ENCODE measurements at places on chromosomes 11 and 22.

DNA sequence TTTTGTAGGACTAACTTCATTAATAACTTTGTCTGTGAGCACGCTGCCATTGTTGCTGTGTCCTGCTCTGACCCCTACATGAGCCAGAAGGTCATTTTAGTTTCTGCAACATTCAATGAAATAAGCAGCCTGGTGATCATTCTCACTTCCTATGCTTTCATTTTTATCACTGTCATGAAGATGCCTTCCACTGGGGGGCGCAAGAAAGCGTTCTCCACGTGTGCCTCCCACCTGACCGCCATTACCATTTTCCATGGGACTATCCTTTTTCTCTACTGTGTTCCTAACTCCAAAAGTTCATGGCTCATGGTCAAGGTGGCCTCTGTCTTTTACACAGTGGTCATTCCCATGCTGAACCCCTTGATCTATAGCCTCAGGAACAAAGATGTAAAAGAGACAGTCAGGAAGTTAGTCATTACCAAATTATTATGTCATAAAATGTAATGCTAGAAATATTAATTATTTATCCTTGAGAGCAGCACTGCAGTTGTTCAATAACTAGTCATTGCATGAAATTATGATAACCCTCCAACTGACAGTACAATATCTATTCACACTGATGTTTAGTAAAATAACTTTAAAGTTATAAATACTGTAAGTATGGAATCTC, 46.4 kb upstream of the OR5D13 start:
- no peak overlapping the region for H3K4me3 ChIP-seq
- no peak for DNase-seq
- peaks cover 1% of the 10 kb centered on the region for H3K36me3 ChIP-seq
- no peak overlapping the region for H3K27ac ChIP-seq
- no peaks in the 10 kb centered on the region for H3K4me1 ChIP-seq

GRCh38 chr11:27848423-27848822, 148.2 kb upstream of the BDNF start:
- H3K4me3 ChIP-seq = no peak overlapping the region
- no peak for DNase-seq
- no peak overlapping the region for H3K27ac ChIP-seq
- no peaks in the 10 kb centered on the region for H3K4me1 ChIP-seq

GRCh38 chr11:122633219-122633829, 22.2 kb upstream of the UBASH3B start:
- no peaks in the 10 kb centered on the region for H3K36me3 ChIP-seq
- no peak overlapping the region for H3K27ac ChIP-seq
- H3K27me3 ChIP-seq = no peaks in the 10 kb centered on the region
- DNase-seq = no peak
- peaks cover 11% of the 10 kb centered on the region for H3K4me1 ChIP-seq
- no peak overlapping the region for H3K4me3 ChIP-seq

DNA sequence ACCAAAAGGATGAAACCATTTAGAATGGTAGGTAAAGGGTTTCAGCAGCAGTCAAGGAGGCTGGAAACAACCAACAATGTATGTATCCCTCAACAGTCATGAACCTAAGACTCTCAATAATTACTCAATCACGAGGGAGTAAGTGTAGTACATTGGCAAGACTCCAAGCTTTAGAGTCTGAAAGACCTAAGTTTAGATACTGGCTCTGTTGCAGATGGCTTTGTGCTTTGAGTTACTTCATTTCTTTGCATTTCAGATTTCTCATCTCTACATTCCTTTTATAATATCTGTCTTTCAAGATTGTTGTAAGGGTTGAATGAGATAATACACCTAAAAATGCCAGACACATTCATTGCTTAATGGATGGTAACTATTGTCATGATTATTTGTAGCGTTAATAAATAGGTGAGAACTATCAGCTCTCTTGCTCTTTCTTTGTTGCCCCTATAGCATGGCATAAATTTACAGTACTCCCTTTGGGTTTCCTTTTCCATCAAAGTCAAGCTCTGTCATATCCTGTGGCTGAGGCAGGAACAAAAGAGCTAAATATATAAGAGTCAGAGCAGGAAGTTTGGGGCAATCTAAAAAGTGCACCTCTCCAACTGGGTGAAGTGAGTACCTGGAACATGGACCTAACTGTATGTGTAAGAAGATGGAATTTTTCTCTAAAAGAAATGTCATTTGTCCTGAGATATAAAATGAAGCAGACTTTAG, 228.2 kb upstream of the ZC3H12C start:
- H3K4me1 ChIP-seq = no peaks in the 10 kb centered on the region
- H3K27ac ChIP-seq = no peak overlapping the region
- no peak for DNase-seq
- H3K27me3 ChIP-seq = no peaks in the 10 kb centered on the region

DNA sequence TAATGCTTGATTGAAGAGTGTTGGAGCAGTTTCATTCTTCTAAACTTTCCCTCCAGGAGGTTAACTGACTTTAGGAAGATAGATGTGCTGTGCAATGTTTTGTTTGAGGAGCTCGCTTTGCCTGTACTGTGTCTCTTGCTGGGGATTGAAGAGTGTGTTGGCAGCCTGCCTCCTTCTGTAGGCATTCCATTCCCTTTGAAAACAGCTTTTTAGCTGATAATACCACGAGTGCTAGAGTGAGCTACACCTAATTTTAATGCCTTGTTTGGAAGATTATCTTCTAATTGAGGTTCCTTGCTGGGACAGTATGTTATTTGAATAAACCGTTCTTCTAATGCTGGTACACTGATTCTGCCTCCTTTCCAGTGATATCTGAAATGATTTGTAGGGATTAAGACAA, 7.2 kb downstream of the DDX10 start:
- DNase-seq = no peak
- peaks cover 18% of the 10 kb centered on the region for H3K36me3 ChIP-seq
- no peak overlapping the region for H3K4me3 ChIP-seq
- no peaks in the 10 kb centered on the region for H3K27me3 ChIP-seq

DNA sequence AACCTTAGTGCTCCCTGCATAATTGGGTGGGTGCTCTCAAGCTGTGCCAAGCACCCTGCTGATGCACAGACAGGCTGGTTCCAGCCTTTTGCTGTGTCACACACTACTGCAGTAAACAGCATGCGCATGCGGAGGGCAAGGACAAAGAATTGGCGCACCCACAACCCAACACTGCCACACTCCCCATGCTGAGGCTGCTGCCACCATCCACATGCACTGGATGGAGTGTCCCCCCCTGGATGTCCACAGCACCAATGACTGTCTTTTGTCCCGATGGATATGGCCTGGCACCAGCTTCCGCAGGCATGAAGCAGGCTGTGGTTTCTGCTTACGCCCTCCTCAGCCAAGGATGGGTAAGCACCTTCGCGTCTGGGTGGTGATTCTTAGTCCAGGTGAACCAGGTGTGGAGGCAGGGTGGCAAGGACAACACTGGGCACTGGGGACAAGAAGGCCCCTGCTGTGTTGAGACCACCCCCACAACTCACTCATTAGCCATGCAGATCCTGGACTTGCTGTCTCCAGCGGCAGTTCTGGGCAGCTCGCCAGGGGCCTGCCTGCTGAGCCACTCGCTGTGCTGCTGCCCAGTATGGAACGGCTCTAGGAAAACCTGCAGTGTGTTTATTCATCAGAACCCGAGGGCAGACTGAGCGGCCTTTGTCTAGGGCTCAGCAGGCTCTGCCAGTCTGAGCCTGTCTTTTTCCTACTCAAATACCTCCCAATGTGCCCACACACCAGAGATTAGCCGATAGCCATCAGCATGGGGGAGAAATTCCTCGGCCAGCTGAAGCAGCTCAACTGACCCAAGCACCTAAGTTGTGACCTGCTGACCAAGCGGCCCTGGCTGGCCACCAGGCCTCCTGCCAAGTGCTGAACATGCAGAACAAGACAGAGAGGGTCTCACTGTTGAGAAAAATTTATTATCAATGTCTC, 8.2 kb upstream of the NAP1L4 start:
- peaks cover 24% of the 10 kb centered on the region for H3K36me3 ChIP-seq
- no peaks in the 10 kb centered on the region for H3K4me1 ChIP-seq
- H3K27ac ChIP-seq = no peak overlapping the region

DNA sequence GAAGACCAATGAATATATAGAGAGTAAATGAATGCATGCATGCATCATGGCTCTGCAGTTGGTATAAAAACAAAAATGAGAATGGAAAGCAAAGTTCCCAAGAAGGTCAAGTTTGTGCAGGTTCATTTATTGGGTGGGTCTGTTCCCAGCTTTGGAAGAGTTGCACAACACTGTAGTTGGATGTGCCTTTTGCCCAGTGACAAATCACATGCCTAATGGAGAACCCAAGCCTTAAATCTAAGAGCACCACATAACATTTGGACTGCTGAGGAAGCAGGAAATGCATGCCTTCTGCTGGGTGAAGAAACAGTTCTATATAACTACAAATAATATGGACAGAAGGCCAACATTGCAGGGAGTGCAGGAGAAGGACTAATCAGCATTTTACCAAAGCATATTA, 30.6 kb downstream of the PRCP start:
- H3K4me1 ChIP-seq = peaks cover 29% of the 10 kb centered on the region
- no peak overlapping the region for H3K4me3 ChIP-seq
- H3K27ac ChIP-seq = no peak overlapping the region
- no peak for DNase-seq
- no peaks in the 10 kb centered on the region for H3K27me3 ChIP-seq

DNA sequence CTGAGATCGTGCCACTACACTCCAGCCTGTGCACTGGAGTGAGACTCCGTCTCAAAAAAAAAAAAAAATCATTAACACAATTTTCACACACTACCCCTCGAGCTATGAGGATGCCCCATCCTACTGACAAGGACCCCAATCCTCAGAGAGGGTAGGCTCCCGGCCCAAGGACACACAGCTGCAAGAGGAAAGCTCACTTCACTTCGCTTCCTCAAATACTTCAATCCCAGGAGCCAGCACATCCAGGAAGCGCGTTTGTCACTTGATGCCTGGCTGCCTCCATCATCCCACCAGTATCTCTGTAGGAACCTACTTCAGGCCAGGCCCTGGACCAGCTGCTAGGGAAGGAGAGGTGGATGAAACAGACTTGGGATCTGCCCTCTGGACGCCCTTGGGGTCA, 144.0 kb downstream of the CRYBB2 start:
- no peaks in the 10 kb centered on the region for H3K27me3 ChIP-seq
- no peak overlapping the region for H3K4me3 ChIP-seq
- H3K4me1 ChIP-seq = peaks cover 21% of the 10 kb centered on the region

DNA sequence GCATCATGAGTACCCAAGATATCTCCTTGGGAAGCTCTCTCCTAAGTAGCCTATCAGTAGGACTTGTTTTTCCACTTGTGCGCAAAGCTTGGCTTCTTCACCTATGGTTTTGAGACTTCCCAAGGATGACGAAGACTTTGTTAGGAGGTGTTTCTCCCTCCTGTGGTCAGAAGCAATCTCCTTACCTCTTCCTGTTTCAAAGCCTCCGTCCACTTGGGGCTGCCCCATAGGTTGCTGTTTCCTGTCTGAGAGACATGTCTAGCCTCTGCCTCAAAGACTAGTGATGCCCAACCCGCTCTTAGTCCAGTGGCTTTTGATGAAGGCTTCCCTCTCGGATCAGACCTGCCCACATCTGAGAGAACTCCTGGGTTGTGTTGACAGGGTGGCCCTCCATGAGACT, 92.9 kb downstream of the TRAF6 start:
- H3K36me3 ChIP-seq = peaks cover 49% of the 10 kb centered on the region
- H3K4me1 ChIP-seq = peaks cover 83% of the 10 kb centered on the region
- no peaks in the 10 kb centered on the region for H3K27me3 ChIP-seq
- no peak for DNase-seq
- peak overlapping the region; percentile 21 for H3K4me3 ChIP-seq
- peak overlapping the region; percentile 10 for H3K27ac ChIP-seq

GRCh38 chr22:39097098-39098020, at the start of gene APOBEC3H:
APOBEC3H (plus strand) TSS chr22:39097244; CDS start chr22:39100279, 3,035 bp downstream.
- H3K4me3 ChIP-seq = peak within 1 kb of the TSS; percentile 78
- peaks cover 10% of the 10 kb centered on the region for H3K36me3 ChIP-seq
- peak within 1 kb of the TSS; percentile 99 for H3K27ac ChIP-seq
- no peak for DNase-seq
- peaks cover 81% of the 10 kb centered on the region for H3K4me1 ChIP-seq
- no peaks in the 10 kb centered on the region for H3K27me3 ChIP-seq

DNA sequence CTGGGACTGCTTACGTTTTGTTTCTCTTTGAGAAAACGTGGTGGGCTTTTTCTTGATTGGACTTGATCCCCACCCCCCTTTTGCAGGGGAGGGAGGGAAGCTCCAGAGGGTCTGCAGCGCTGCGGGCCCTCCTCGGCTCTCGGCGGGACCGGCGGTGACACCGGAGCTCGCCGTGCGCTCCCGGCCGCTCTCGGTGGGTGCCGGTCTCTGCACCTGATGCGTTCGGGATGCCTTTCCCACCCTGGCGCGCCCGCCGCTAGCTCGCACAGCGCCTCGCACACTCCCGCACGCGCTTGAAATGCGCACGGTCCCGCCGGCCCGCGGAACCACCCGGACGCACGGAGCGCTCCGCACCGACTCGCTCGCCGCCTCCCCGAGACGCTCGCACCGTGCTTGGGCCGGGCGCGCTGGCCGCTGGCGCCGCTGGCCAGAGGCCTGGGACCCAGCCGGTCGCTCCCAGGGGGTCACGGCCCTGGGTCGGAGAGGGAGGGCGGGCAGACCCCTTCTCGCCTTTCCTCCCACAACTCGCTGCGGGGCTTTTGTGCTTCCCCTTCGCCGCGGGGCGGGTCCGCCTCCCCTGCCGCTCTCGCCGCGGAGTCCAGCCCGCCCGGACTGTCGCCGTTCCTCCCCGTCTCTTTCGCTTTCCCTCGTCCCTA, 1.0 kb downstream of the ZBTB16 start:
- H3K4me3 ChIP-seq = peak overlapping the region; percentile 86
- peak overlapping the region; percentile 64 for H3K27ac ChIP-seq
- H3K36me3 ChIP-seq = peaks cover 8% of the 10 kb centered on the region
- H3K4me1 ChIP-seq = peaks cover 13% of the 10 kb centered on the region

GRCh38 chr11:15967166-15967565, 389.2 kb downstream of the SOX6 start:
- H3K27me3 ChIP-seq = no peaks in the 10 kb centered on the region
- DNase-seq = no peak
- H3K27ac ChIP-seq = no peak overlapping the region
- no peak overlapping the region for H3K4me3 ChIP-seq
- no peaks in the 10 kb centered on the region for H3K36me3 ChIP-seq

Measured in central memory CD8-positive, alpha-beta T cell (primary cell).